ENCODE measurements at places on chromosomes 6 and 20.

DNA sequence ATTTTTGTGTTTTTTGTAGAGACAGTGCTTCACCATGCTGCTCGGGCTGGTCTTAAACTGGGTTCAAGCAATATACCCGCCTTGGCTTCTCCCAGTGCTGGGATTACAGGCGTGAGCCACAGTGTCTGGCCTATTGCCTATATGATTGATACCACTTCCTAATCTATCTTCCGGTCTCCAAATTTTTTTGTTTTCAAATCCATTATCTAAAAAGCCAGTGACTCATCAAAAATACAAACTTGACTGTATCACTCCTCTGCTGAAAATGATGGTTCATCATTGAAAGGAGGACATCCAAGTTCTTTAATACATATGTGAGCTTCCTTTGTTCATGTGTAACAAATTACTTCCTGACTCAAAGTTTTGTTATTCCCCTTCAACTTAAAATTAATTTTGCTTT lies 35.5 kb downstream of the FAM8A1 start:
- DNase-seq = no peak

DNA sequence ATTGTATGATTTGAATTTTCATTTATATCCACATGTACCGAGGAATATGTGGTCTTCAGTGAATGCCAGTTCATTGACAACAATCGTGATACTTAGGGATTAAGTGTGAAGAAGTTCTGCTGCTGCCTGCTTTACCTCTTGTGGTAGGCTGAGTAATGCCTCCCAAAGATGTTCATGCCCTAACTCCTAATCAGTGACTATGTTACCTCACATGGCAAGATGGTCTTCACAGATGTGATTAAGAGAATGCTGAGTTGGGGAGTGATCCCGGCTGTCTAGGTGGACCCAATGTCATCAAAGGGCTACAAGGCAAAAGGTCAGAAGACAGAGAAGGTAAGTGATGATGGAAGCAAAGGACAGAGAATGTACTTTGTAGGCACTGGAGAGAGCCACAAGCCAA lies 181.0 kb downstream of the FOXC1 start:
- no peak for DNase-seq

GRCh38 chr6:112663698-112664097 lies 316.6 kb downstream of the RFPL4B start:
- no peak for DNase-seq

DNA sequence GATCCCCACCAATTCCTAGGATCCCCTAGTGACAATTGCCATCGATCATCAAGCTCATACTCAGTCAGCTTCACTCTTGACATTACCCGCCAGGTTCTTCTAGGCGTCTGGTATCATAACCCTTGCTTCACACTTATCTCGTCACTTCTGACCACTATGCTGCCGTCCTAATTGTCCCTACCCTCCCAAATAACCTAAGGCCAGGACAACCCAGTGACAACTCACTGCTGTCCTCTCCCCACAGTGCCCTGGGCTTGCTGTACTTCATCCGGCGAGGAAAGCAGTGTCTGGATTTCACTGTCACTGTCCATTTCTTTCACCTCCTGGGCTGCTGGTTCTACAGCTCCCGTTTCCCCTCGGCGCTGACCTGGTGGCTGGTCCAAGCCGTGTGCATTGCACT lies 3.7 kb downstream of the SYS1 start:
- DNase-seq = no peak

GRCh38 chr6:38319256-38320212 lies 320.2 kb downstream of the BTBD9 start:
- no peak for DNase-seq

DNA sequence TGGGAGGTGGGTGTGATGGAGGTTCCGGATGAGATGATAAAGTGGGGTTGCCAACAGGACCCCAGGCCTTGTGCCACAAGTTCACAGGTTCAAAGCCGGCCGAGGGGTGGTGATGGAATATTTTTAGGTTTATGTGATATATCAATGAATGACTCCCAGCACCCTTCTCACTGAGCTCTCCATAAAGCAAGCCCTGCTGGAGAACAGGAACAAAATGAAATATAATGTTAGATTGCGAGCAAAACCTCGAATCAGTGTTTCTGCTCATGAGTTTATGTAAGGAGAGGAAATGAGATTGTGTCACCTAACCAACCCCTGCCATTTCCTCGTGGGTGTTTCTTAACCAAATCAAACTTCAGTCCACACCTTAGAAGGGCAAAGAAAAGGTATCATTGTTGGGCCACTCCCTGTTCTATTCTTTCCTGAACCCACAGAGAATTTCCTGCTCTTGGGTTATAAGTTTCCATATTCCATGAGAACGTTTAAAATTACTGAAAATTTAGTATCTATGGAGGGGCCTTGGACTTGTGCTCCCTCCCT lies 192.2 kb upstream of the EXOC2 start:
- no peak for DNase-seq

- no peak for DNase-seq
Observed at GRCh38 chr20:49747707-49748524, 34.2 kb upstream of the B4GALT5 start.

DNA sequence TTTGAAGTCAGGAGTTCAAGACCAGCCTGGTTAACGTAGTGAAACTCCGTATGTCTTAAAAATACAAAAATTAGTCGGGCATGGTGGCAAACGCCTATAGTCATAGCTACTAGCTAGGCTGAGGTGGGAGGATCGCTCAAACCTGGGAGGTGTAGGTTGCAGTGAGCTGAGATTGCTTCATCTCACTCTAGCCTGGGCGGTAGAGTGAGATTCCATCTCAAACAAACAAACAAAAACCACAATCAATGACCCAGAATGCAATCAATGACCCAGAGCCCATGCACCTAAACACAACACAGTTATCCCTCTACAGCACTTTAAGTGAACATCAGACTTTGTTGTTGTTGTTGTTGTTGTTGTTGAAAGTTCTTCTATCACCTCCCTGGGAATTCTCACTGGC lies 77.9 kb downstream of the MYB start:
- no peak for DNase-seq

GRCh38 chr6:163837691-163838431 lies 423.3 kb downstream of the QKI start:
- DNase-seq = no peak

DNA sequence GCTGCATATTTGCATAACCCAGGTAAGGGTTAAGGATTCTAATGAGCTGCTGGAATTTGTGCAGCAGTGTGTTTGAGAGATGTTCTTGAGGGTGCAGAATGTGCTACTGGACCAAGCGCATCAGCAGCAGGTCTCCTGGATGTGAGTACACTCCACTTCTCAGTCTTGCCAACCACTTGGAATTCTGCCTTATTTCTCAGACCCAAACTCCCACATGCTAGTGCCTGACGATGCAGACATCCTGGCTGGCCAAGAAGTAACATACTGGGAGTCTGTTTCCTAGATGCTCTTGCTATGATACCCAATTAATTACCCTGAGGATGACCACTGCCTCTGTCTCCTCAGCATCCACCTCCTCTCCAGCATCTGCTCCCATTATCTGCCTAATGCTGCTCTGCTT lies 186.6 kb downstream of the MOXD1 start:
- no peak for DNase-seq

DNA sequence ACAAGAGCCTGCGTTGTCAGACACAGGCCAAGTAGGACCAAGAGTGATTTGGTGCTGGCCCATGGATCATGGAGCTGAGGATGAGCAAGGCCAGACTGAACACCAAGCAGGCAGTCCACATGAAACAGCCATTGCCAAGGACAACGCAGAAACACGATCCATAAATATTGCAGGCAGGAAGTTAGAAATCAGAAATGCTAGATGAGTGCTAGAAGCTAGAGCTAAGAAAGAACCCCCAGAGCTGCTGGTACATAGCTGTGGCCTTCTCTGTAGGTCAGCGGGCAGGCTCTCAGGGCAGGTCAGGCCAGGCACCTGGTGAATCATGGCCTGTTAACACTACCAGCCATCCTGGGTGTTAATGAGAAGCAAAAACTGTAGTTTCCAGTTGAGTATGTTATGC lies 119.7 kb downstream of the ALDH8A1 start:
- no peak for DNase-seq

DNA sequence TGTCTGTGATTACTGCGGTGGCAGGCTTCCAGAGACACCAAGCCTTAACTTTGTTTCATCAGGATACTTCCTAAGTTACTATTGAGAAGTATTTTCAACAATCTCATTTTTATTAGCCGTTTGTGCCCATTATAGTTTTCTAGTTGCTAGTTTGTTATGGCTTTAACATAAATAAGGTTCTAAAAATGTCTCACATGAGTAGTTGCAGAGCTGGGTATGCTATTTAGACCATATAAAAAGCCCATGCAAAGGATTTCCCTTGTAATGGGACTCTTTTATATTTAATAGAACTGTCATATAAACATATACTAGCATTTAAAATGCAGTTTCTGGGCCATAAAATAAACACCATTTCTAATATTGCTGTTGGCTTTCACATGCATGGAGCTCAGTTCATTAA lies 205.3 kb upstream of the TCF21 start:
- DNase-seq = no peak

DNA sequence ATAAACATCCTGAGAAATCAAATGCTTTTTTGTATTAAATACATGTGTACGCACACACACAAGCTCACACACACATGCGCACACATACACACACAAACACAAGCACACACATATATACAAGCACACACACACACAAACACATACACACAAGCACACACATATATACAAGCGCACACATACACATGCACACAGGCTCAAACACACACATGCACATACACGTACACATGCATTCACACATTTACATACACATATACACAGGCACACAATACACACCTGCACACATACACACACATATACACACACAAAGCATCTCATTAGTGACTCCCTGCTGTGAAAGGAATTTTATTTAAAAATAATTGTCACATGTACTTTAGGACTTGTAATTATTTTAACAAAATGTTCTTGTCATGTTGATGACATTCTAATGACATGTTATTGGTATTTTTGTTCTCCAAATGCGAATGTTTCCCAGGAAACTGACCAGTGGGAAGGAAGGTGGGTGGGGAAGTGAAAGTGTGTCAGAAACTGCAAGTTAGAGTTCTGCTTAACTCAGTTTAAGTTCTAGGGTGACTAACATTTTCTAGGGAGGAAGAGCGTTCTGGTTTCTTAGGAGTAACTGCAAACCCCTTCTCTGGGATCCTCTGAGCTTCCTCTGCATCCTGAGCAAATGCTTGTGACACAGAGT lies 113.9 kb upstream of the ZNF217 start:
- DNase-seq = no peak

- DNase-seq = no peak
Observed at GRCh38 chr6:143394389-143394788, 56.1 kb downstream of the ADAT2 start.

GRCh38 chr6:163698086-163698485 lies 283.6 kb downstream of the QKI start:
- no peak for DNase-seq

- DNase-seq = no peak
Observed at GRCh38 chr20:18443886-18444285, 22.9 kb downstream of the DZANK1 start.

DNA sequence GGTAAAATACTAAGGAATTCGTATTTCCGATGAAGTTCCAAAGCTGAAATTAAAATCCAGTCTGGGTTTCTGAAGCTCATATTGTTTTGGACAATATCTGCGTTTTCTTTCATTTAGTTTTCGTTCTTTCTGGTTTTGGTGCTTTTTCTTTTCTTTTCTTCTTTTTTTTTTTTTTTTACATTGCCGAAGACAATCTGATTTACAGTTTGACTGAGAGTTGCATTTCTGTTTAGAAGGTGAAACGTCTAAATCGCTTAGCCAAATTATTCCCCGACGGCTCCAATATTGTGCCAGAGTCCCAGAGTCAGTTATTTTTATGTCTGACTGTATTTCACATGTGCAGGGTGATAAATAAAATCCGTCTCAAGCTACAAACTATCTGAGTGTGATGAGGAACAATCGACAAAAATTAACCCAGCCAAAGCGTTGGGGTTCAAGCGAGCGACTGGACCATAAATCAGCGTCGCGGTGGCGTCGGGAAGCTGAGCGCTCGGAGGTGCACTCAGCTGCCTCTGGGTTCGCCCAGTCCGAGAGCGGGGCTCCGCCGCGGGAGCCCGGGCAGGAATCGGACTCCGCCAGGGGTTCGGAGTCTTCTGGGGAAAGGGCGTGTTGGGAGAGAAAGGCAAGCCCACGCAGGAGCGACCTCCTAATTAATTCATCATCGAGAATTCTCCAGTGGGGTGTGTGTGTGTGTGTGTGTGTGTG lies 8.2 kb upstream of the TBX18 start:
- DNase-seq = no peak

DNA sequence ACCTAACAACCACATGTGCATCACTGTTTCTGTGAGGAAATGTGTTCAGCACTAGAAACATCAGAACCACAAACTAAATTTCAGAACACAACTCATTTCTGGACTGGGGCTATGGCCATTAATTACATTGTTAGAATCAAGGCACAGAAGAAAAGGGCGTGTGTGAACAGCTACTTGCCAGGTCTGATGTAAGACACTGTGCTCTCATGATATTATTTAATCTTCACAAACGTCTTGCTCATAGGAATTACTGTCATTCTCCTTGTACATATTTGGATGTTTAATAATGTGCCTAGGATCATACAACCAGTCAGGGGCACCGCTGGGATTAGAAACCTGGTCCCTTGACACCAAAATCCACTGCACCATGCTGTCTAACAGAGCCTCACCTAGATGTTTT lies 14.8 kb downstream of the ADGRF1 start:
- DNase-seq = no peak

DNA sequence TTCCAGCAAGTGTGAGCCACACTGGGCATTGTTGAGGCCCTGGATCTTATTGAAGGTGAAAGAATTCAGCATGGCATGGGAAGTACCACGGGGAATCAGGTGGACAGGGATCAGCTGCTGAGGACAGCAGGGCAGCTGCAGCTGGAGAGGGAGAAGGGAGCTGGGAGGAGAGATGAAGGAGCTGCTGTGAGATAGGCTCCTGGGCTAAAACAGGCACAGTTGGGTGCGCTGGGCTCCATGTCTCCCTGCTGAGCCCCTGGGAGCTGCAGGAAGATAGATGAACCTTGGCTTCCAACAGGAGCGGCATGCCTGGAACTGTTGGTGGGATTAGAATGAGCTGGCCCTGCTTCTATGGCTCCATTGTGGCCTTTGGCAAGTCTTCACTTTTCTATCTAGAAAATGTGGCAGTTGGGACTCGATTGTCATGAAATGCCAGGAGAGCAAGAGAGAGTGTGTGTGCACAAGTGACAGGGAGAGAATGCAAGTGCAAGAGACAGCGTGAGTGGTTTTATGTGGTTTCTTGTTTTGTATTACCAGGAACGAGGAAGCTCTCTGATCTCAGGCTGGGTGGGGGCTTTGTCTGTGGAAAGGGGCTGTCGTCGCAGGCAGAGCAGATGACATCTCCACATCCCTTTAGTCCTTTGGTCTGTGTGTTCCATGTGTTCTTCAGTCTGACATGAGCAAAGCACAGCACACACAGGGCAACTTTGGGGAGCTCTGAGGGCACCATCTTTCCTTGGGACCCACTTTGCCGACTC lies 20.4 kb downstream of the SNPH start:
- no peak for DNase-seq

DNA sequence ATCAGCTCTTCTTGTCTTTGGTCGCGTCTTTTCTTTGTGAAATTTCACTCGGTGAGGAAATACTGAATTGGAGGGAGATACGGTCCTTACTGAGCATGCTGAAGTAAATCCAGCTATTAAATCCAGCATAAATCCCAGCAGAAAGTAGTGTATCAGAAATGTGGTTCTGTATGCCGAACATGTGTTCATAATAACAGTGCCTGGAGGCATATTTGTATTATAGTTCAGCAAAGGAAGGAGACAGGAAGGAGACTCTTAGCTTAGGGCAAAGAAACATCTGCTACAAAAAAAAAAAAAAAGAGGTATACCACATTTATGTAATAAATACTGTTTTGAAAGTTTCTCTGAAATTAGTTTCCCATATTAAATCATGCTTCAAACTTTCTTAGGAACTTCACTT lies 211.8 kb downstream of the PLCB4 start:
- DNase-seq = no peak

GRCh38 chr6:101486124-101486523 lies 92.6 kb downstream of the GRIK2 start:
- no peak for DNase-seq

Measured in HCT116 (cell line).